HCEC 1CT (cell line): ENCODE measurements at places on chromosomes 3 and 15.

DNA sequence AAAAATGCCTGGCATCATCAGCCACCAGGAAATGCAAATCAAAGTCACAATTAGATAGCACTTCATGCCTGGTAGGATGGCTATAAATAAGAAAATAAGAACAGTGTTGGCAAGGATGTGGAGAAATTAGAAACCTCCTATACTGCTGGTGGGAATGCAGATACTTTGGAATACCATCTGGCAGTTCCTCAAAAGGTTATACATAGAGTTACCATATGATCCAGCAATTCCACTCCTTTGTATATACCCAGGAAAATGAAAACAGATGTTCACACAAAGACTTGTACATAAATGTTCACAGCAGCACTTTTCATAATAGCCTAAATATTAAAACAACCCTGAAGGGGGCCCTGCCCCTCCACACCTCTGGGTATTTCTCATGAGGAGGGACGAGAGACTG is 13.7 kb downstream of the ACSBG1 start:
- DNase-seq = no peak

GRCh38 chr15:51759557-51760070 is 8.2 kb downstream of the TMOD2 start:
- DNase-seq = peak; percentile 94

- DNase-seq = no peak
Observed at GRCh38 chr3:5055357-5056110, 66.6 kb upstream of the ARL8B start.

DNA sequence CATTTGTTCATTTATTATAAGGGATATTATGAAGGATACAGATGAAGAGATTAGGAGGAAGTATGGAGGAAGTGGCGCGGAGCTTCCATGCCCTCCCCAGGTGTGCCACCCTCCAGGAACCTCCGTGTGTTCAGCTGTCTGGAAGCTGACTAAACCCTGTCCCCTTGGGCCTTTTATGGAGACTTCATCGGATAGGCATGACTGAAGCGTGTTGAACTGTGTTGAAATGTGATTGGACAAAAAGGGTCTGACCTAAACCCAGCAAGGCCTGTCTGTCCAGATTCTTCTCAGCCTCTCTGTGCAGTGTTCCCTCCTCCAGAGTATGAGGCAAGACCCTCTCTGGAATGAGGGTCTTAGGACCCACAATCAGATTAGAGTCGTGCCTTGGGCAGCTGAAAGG is 31.7 kb downstream of the HACD3 start:
- no peak for DNase-seq

GRCh38 chr15:62439543-62440016 is 274.5 kb upstream of the C2CD4B start:
- DNase-seq = peak; percentile 85

- DNase-seq = no peak
Observed at GRCh38 chr3:67481126-67481525, 173.3 kb downstream of the SUCLG2 start.

DNA sequence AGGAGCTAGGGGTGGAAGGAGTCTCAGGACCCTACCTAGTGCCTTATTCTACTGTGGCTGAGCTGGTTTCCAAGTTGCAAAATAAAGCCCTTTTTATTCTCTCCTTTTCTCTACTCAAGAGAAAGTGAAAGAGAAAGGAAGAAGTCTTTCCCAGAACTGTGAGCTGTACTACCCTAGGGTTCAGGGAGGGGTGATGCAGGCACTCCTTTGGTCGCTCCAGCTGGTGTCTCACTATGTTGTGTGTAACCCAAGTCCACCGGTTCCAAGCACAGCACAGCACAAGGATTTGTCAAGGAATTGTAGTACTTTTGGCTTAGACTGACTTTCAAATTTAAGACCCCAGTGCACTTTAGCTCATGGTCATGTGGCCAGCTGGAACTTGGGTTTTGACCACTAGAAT is 1721.7 kb downstream of the OTOL1 start:
- no peak for DNase-seq

DNA sequence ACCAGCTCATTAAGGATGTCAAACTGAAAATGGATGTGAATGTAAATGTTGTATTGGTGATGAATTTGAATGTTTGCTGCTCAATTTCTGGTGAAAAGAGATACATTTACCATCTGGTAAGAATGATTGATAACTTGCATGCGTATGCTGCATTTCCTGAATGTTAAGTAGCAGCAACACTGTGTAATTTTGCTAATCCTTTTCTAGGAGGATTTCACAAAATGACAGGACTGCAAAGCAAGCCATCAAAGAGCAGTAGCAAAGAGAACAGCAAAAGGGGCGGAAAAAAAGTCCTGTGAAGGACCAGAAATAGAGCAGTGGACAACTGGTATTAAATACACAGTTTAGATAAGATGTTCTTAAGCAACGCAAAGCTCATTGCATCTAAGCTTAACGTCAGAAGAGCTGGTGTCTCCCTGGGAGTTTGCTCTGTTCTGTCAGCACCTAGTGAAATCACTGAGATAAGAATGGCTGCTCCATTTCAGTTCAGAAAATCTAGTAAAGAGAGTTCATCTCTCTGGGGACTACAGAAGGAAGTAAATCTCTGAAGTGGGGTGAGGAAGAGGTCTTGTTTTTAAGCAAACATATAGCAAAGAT is 23.5 kb upstream of the PAQR5 start:
- DNase-seq = no peak

- DNase-seq = no peak
Observed at GRCh38 chr3:23254282-23254681, 51.2 kb downstream of the UBE2E2 start.

GRCh38 chr15:41688671-41689070 is 28.5 kb downstream of the MGA start:
- DNase-seq = no peak

DNA sequence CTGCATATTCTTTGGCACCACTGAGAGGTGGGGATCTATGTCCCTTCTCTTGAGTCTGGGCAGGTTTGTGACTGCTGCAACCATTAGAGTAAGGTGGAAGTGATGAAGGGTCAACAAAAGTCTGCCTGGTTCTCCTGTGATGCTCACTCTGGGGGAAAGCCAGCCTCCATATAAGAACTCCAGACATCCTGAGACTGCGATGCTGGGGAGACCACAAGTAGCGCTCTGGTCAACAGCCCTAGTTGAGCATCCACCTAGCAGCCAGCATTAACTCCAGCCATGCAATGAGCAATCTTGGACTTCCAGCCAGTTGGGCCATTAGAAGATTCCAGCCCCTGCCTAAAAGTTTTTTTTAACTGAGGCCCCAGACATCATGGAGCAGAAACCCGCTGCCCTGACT is 62.8 kb downstream of the SCN11A start:
- no peak for DNase-seq

DNA sequence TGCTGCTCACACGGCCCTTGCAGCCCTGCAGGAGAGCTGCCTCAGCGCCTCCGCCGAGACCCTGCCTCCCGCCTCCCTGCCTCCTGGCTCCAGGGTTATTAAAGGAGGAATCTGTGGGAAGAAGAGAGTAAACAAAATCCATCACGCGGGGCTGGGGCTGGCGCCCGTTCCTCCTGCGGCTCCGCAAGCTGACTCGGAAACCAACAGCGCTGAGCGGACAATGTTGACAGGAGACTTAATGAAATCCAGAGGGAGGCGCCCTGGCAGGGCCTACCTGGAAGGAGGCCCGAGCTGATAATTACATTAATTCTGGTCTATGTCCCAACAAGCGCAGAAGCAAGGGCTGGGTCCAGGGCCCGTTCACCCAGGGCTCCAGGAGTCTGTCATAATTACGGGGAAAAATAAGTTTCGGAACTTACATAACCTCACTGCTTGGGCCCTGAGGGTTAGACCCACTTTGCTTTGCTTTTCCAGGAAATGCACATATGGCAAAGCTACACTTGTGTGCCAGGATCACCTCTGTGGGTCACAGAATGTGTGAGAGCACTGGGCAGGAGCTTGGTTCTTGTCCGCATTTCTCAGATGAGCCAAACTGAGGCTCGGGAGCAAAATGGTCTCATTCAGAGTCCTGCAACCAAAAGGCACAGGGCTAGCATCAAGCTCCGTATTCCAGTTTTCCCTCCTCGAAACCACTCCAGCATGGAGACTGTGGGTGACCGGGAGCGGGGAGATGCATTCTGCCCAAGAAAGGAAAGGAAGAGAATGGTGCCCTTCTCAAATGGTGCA is 43.8 kb upstream of the SLC6A6 start:
- DNase-seq = no peak

GRCh38 chr3:122555275-122556071 is 8.6 kb downstream of the PARP9 start:
- DNase-seq = no peak

GRCh38 chr3:57556459-57557084 is 498 bp downstream of the PDE12 start:
- peak; percentile 27 for DNase-seq

DNA sequence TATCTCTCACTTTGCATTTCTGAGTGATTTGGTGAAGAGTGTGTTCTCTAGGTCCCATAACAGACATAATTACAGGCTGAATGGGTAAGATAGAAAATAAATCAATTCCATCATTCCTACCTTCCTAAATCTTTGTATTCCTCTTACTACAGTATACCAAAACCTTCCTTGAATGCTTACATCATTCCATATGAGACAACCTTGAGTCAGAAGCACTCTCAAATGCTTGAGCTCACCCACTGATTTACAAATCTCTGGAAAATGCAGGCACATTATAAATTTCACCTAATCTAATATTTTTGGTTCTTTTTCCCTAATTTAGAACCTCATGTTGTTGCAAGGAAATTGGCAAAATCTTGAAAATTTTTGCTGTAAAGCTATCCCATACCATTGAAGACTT is 239.1 kb downstream of the CBLB start:
- peak; percentile 64 for DNase-seq

- DNase-seq = no peak
Observed at GRCh38 chr15:95528920-95529319, 801.6 kb upstream of the NR2F2 start.

DNA sequence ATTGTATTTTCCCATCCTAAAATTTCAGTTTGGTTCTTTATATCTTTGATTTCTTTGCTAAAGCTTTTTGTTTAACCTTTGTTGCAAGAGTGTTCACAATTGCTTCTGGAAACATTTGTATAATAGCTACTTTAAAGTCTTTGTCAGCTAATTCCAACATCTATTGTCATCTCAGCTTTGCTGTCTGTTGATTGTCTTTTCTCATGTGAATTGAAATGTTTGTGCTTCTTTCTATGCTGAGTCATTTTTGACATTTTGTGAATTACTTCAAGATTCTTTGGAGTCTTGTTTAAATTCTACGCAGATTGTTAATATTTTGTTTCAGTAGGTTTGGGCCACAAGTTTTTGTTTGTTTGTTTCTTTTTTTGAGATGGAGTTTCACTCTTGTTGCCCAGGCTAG is 73.2 kb downstream of the SUCNR1 start:
- DNase-seq = no peak

GRCh38 chr15:78617076-78617475 is 3.7 kb downstream of the CHRNA3 start:
- DNase-seq = no peak

DNA sequence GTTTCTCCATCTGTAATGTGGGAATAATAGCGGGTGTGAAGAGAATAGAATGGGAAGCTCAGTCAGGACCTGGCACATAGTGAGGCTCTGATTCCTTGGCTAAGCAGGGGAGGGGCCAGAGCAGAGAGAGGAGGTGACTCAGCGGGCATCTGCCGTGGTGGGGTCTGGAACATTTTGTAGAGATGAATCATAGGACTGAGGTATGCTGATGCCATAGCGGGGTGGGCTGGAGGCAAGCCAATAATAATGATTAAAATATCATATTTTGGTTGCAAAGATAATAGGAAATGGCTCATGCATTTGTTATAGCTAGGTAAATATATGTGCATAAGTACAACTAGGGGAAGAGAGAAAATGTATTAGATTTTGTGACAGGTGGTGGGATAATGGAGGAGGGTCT is 11.2 kb downstream of the TGM4 start:
- DNase-seq = peak; percentile 98

- DNase-seq = peak; percentile 48
Observed at GRCh38 chr3:159232966-159233365, 431.1 kb downstream of the MFSD1 start.

DNA sequence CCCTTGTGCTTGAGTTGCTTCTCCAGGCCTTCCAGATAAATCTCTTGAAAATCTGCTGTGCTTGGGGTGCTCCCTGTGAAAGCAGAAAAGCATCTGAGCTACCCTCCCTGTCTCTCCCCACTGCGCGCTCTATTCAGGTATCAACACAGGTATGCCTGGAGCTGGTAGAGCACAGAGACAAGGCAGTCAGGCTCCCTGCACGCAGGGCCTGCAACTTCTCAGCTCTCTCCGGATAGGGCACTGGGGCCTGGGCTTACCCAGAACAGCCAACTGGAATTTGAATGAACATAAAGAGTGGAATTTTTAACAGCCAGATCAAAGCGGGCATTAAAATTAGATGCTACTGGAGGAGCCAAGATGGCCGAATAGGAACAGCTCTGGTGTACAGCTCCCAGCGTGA is 183.6 kb downstream of the XXYLT1 start:
- no peak for DNase-seq

- peak; percentile 27 for DNase-seq
Observed at GRCh38 chr3:41199866-41200668, 762 bp downstream of the CTNNB1 start.

DNA sequence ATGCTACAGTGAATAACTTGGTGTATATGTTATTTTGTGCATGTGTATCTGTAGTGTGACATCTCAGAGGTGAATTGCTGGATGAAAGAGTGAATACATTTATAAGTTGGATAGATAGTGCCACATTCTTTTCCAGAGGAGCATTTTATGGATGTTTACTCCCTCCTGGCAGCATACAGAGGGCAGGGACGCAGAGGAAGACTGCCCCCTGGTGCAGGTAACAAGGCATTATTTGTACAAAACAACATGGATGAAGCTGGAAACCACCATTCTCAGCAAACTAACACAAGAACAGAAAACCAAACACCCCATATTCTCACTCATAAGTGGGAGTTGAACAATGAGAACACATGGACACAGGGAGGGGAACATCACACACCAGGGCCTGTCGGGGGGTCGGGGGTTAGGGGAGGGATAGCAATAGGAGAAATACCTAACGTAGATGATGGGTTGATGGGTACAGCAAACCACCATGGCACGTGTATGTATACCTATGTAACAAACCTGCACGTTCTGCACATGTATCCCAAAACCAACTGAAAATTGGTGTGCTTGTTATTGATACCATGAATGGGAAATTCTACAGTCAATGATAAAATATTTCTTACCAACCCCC is 57.9 kb upstream of the CTXND1 start:
- DNase-seq = peak; percentile 32

DNA sequence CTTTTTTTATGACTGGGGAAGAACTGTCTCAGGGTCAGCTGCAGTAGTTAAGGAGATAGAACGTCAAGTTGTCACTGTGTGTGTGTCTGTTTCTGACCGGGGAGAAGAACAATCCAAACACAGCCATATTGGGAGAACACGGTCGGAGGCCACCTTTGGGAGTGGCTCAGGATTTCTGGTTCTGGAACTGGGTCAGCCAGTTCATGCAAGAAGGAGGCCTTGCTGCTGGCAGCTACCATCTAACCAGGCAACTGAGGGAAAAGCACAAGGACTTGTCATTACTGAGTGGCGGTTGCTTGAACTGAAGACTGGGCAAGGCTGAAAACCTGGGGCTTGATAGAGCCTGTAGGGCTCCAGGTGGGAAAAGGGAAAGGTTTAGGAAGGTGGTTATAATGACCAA is 24.6 kb downstream of the GLDN start:
- no peak for DNase-seq

GRCh38 chr3:47314056-47314764 is 31.5 kb downstream of the KLHL18 start:
- DNase-seq = no peak
